ENCODE measurements at places on chromosomes 12 and 14. TPM values are rescaled to one million over a fixed set of nuclear protein-coding genes. Genes with fewer than 3 reads are reported as not detected.

OAS2 gene
- 6.8 TPM for total RNA-seq

HSPB8 gene
- total RNA-seq, result 94.5 TPM

CLEC6A gene
- total RNA-seq, result under 0.01 TPM

TNFAIP2 gene
- total RNA-seq, result 21.9 TPM

TMEM229B gene
- total RNA-seq, result 0.52 TPM

Measured in skeletal muscle tissue (tissue), 5 donors.